ENCODE measurements at places on chromosomes 6 and 20.

- no peak overlapping the region for H3K4me3 ChIP-seq
- H3K27ac ChIP-seq: no peak overlapping the region
- no peaks in the 10 kb centered on the region for H3K27me3 ChIP-seq
- no peaks in the 10 kb centered on the region for H3K36me3 ChIP-seq
- peaks cover 11% of the 10 kb centered on the region for H3K4me1 ChIP-seq
Measured at GRCh38 chr6:17714879-17715851, 8.4 kb upstream of the NUP153 start.

- peak overlapping the region; percentile 78 for H3K27ac ChIP-seq
- peaks cover 20% of the 10 kb centered on the region for H3K4me1 ChIP-seq
- no peaks in the 10 kb centered on the region for H3K36me3 ChIP-seq
- H3K27me3 ChIP-seq: no peaks in the 10 kb centered on the region
- peak overlapping the region; percentile 63 for H3K4me3 ChIP-seq
Measured at GRCh38 chr20:45857882-45858216, 435 bp downstream of the ZSWIM3 start.

DNA sequence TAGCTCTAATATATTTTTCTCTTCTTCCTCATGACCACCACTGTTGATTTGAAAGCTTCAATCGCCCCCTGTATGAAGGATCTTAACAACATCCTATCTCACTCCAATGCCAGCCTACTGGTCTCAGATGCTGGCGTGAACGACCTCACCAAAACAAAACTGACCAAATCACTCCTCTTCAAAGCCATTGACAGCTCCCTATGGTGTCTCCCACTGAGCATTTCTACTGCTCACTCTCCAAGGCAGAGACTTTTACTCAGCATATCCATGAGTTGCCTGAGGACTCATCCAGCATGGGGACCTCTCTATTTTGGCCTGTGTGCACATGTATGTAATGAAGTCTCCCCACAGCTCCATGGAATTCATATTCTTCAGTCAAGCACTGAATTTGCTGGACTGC lies 520.4 kb downstream of the TFAP2B start:
- H3K36me3 ChIP-seq: no peaks in the 10 kb centered on the region
- H3K27ac ChIP-seq: no peak overlapping the region
- H3K4me3 ChIP-seq: no peak overlapping the region
- DNase-seq: no peak
- H3K27me3 ChIP-seq: no peaks in the 10 kb centered on the region

GRCh38 chr6:85390105-85390728 lies 59.7 kb upstream of the NT5E start:
- no peak overlapping the region for H3K4me3 ChIP-seq
- H3K36me3 ChIP-seq: no peaks in the 10 kb centered on the region
- DNase-seq: peak; percentile 58
- H3K4me1 ChIP-seq: peaks cover 7% of the 10 kb centered on the region

GRCh38 chr6:134094441-134094840 lies 42.0 kb upstream of the SLC2A12 start:
- no peak overlapping the region for H3K4me3 ChIP-seq
- H3K36me3 ChIP-seq: no peaks in the 10 kb centered on the region
- H3K4me1 ChIP-seq: no peaks in the 10 kb centered on the region
- no peak overlapping the region for H3K27ac ChIP-seq
- no peak for DNase-seq
- no peaks in the 10 kb centered on the region for H3K27me3 ChIP-seq

DNA sequence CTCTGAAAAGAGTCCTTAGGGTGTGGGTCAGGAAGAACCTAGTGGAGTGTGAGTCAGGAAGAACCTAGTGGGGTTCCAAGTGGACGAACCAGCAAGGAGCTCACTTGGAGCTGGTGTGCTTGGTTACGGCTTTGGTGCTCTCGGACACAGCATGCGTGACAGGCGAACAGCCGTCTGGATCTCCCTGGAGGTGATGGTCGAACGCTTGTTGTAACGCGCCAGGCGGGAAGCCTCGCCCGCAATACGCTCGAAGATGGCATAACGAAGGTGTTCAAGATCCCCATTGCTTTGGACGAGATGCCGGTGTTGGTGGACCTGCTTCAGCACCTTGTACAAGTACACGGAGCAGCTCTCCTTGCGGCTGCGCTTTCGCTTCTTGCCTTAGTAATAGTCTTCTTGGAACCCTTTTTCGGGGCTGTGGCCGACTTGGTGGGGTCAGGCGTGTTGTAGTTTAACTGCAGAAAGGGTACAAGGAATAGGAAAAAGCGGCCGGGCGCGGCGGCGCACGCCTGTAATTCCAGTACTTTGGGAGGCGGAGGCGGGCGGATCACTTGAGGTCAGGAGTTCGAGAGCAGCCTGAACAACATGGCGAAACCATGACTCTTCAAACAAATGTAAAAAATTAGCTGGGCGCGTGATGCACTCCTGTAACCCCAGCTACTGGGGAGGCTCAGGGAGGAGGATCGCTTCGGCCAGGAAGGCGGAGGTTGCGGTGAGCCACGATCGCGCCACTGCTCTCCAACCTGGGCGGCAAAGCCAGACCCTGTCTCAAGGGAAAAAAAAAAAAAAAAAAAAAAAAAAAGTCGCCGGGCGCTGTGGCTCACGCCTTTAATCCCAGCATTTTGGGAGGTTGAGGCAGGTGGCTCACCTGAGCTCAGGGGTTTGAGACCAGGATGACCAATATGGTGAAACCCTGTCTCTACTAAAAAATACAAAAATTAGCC lies 48.0 kb downstream of the OR2B2 start:
- H3K36me3 ChIP-seq: no peaks in the 10 kb centered on the region
- no peaks in the 10 kb centered on the region for H3K27me3 ChIP-seq
- peaks cover 3% of the 10 kb centered on the region for H3K4me1 ChIP-seq

DNA sequence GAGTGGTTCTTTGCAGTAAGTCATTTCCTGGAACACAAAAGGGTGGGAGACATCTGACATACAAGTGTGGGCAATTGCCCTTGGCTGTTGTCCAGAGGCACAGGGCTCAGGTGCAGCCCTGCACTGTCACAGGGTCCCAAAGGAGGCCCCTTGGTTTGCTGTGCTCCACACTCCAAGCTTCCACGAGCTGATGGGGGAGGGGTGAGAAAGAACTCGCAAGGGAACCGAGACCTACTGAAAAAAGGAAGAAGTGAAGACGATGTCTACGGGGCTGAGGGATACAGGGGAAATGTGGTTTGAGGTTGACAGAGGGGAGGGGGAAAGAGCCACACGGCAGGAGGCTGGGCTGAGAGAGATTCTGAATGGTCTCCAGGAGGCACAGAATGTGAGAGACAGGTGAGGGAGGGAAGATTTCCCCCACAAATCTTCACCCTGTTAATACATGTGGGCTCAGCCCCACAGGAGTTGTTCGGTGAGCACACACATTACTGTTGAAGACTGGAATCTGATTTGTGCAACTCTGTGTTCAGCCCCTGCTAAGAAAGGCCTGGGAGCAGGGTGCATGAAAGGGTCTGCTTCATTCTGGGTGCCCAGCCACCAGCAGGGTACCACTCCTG lies 123.4 kb downstream of the LY86 start:
- H3K27me3 ChIP-seq: no peaks in the 10 kb centered on the region
- H3K36me3 ChIP-seq: no peaks in the 10 kb centered on the region
- H3K4me3 ChIP-seq: no peak overlapping the region
- DNase-seq: no peak
- peak overlapping the region; percentile 70 for H3K27ac ChIP-seq

GRCh38 chr6:111888928-111889695 lies 15.9 kb upstream of the FYN start:
- H3K36me3 ChIP-seq: no peaks in the 10 kb centered on the region
- no peak overlapping the region for H3K27ac ChIP-seq
- H3K4me1 ChIP-seq: peaks cover 9% of the 10 kb centered on the region
- peak; percentile 42 for DNase-seq
- H3K4me3 ChIP-seq: no peak overlapping the region
